ENCODE measurements at places on chromosomes 1 and 21.

- peak; percentile 35 for DNase-seq
These were observed 48.9 kb downstream of the HLCS start for GRCh38 chr21:36917471-36918158.

GRCh38 chr1:30046751-30047150, 676.6 kb downstream of the MATN1 start:
- DNase-seq, result no peak

GRCh38 chr1:208206092-208206698, 38.0 kb downstream of the PLXNA2 start:
- no peak for DNase-seq

DNA sequence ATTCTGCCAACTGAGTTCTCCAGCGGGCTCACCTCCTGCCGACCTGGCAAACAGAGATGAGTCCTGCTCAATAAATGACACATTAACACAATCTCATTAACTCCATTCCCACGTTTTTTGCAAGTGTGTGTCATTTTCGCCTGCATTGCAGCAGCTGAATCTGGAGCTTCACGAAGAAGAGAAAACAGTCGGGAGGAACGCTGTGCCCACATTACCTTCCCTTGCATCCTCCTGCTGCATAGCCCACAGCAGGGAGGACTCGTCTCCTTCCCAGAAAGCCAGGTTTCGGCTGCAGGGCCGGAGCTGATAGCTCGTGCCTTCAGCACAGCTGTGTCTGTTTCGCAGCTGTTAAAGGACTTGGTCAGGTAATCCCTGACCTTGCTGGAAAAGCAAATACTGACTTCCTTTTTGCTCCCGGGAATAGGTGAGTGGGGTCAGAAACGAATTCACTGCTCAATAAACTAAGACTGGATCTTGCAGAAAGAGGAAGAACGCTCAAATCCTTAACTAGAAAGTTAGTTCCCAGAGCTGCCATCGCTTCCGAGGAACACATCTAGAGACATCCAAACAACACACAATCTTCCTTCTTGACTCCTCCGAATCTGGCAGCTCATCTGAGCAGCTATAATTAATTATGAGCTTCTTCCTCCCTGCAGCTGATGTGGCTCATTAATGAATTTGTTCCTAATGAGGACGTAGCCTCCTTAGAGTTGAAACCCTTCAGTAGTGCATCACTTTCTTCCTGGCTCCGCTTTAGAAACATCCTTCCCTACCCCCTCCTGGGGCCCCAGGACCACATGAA, 33.0 kb downstream of the KANK4 start:
- DNase-seq, result no peak
